ENCODE measurements at places on chromosomes 2 and 18.

GRCh38 chr2:85566265-85566664, 5.0 kb upstream of the GGCX start:
- DNase-seq = no peak

- no peak for DNase-seq
Observed at GRCh38 chr2:31764169-31764568, 183.4 kb upstream of the SRD5A2 start.

DNA sequence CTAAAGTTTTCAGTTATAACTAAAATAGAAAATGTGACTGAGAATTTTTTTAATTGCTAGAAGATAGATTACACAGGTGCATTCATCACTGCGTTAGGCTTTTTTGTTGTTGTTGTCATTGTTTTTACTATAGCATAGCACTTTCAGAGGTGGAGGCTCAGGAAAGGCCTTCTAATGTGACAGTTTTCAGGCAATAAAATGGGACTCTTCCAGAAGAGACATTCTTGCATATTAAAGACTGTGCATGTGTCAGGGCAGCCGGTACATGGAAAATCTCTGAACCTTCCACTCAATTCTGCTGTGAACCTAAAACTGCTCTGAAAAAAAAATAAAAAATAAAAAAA, 175.2 kb downstream of the METTL4 start:
- DNase-seq = no peak

DNA sequence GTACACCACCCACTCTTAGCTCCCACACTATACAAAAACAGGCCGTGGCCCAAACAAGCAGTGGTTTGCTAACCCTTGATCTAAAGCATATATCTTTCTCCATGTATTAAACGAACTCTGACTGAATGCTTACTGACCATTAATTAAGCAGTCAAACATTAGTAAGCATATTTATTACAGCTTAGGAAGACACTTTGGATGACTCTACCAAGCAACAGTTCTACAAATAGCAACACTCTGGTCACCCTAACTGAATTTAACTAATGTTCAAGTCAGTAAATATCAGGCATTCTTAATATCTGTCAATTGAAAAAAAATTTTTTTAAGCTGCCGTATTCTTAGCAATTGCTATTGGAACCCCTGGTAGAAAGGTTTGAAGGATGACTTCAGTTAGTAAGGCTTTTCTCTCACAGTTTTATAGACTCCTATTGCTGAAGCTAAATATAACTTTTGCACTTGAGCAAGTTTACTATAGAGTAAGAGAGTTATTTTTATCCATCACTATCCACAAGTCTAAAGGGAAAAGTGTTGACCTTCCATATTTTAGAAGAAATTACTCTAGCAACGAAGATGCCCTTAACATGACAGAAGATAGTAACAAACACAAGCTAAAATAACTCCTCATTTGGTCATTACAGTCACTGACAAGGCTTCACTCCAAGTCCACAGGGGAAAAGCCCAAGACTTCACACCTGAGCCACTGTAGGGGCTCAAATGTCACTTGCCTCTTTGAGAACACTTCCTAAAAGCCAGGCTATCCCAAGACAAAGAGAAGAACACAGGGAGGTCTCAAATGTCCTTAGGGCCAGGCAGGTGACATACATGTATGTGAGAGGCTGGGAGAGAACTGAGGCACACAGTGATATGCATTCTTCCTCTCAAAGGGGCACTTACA, 74.4 kb downstream of the RTN4 start:
- no peak for DNase-seq

GRCh38 chr2:215362562-215362904, 50.7 kb downstream of the ATIC start:
- no peak for DNase-seq

DNA sequence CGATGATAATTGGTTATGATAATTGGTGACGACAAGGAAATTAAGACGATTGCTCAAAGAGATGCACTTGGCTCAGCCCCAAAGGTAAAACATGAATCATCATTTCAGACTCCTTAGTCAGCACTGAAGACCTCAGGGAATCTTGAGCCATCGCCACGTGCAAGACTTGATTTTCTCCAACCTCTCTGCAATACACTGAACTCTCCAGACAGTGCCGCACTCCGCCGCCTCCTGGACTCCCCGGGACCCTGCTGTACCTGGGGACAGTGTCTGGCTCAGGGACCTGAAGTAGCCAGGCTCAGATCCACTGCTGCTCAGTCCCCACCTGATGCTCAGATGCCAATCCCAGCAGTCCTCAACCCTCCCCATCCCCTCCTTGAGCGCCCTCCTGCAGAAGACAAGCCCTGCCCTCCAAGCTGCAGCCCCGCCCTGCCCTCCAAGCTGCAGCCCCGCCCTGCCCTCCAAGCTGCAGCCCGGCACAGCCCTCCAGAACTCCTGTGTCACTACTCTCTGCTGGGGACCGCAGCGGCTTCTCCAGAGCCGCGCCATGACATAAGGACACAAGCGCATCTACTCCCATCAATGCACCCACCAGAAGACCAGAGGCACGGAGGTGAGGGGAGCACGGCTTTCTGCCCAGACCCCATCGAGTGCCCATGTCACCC, 1.1 kb downstream of the TMEM18 start:
- peak; percentile 76 for DNase-seq

DNA sequence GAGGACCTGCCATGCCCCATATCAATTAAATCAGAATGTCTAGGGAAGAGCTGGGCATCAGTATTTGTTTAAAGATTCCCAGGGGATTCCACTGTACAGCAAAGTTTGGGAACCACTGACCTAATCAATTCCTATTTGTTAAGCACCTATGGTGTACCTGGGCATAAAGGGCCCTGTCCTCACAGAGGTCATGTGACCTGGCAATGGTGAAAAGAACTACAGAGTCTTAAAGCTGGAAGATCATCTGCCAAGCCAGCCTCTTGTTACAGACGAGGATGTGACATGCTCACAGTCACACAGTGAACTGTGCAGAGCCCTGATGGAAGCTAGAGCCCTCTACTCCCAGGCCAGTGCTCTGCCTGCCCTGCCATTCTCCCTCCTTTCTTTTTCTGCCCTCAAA, 23.3 kb downstream of the SLC14A2 start:
- no peak for DNase-seq

All from keratinocyte (primary cell).